Lower leg skin (tissue), 4 donors: ENCODE measurements at places on chromosomes 16 and 17. TPM values are rescaled to one million over a fixed set of nuclear protein-coding genes. Genes with fewer than 3 reads are reported as not detected.

DNA sequence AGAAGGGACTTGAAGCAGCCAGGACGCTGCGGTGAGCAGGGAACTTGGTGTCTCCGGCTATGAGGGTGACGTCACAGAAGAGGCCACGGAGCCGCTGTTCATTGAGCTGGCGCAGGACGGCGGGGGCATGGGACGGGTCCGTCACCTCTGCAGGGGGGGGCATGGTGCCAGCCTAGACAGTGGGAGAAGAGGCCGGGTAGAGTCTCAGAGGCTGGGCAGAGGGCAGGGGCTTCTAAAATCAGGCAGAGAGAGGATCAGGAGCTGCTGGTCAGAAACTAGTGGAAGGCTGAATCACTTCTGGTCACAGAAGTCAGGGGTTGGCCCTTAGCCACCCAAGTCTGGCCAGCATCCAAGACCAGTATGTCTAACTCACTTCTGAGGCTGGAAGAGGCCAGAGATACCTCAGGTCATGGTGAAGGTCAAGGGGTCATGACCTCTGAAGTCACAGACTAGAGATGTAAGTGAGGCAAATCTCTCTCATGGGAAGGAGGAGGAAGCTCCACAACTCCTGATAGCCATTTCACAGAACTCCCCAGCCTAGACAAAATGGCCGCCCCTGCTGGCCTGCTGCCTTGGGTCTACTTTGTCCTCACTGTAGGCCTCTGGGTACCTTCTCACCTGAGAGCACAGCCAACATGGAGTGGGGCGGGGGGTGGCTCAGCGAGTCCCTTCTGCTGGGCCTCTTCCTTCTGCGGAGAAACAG is 12.6 kb downstream of the ZBTB4 start:
- no peak for DNase-seq

DNA sequence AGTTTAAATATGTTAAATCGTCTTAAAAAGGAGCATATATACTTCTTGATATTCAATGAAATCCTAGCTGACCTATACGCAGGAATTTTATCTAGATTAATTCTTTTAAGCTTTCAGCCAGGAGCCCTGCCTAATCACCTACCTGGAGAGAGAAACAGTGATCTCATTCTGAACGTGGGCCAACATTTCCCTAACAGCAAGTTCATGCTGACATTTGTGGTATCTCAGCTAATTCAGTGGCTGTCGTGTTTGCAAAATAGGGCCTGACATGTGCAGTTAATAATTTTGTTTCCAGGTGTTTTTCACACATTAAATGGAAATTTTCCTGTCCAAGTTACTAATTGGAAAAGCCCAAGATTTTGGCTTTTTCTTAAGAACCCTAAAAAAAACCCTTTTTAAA is 17.4 kb downstream of the KRT24 start:
- no peak for DNase-seq

DNA sequence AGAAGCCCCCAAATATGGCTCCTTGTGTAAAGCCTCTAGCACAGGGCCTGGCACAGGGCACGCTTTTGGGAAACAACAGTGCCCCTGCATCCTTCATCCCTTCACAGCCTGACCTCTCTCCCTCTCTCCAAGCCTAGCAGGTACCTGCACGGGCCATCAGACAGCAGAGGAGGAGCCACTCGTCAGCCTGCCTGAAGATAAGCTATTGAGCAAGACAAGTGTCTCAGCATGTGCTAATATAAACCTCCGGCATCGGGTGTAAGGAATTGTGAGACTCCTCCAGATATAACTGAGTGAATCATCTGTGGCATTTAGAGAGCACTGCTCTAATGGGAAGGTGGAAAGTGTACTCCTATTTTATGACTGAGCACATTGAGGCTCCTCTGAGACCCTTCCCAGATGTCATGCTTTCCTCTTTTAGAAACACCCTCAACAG is 38.3 kb downstream of the TBX4 start:
- no peak for DNase-seq

DNA sequence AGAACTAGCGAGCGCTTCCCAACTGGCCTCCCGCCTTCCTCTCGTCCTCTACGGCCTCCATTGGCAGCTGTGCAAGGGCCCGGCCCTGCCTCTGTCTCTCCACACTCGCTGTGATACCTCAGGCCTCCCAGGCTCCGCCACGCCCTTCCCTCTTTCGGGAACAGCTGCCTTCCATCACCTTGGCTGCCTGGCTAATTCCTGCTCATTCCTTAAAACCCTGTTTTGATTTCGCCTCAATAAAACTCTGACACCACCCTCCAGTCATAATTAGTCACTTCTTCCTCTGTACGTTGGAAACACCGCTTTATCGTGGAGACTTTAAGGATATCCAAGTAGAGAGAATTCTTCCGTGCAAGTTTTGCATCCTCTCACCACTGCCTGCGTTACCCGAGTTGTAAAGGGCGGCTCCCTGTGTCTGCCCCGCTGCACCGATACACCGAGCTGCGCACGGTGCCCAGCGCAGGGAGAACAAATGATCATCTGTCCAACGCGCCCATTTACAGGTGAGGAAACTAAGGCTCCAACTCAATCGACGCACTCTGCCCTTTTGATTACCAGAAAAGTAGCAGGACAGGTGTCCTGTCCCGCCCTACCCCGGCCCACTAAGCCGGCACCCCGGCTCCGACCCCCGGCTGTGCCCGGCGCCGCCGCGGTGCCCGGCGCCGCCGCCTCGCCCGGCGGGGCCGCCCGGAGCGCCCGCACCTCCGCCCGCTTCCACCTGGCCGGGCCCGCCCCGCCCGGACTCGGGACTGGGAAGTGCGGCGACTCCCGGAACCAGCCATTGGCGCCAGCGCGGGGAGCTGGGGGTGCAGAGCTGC is 139.7 kb downstream of the SEC14L1 start:
- DNase-seq, result peak; percentile 19

DNA sequence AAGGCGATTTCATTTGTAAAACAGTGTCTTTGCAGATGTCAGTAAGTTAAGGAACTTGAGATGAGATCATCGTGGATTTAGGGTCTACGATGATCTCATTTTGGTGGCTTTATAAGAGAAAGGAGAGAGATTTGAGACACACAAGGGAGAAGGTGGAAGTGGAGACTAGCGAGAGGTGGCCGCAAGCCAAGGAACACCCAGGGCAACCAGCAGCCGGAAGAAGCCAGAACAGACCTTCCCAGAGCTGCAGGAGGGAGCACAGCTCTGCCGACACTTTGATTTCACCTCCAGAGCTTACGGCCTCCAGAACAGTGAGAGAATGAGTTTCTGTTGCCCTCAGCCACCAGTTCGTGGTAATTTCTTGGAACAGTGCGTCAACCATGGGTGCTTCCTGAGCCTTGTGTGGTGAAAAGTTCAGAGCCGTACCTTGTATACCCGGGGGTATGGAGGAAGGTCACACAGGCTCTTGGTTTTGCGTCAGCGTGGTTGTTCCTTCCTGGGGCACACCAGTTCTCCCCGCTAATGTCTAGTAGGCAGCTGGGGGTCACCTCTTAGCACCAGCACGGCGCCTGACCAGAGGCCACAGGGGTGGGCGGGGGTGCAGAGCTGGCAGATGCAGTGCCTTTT is 12.9 kb upstream of the SEC14L1 start:
- DNase-seq, result peak; percentile 65

DNA sequence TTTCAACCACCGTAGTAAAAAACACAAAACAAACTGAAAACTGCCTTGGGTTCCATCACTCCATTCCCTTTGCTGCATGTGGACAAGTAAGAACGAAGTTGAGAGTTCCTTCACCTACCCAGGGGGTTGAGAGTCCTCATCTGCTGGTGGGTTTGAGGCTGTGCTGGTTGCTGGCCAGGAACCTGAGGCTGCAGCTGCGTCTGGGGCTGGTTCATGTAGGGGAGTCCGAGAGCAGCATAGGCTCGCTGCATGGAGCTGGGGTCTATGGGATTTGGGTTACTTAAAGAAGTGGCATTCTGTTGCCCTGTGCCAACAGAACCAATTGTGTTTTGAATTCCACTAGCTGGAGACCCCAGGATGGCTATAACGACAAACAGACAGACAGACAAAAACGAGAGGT is 65.2 kb upstream of the TRAP1 start:
- DNase-seq, result no peak

GRCh38 chr16:4882633-4883285 is 35.5 kb downstream of the UBN1 start:
- no peak for DNase-seq

- DNase-seq, result no peak
Observed at GRCh38 chr17:73267648-73268537, 6.2 kb upstream of the CPSF4L start.

GRCh38 chr17:38735161-38735997 is 5.2 kb downstream of the CISD3 start:
- DNase-seq, result peak; percentile 92

Gene MYH1
- total RNA-seq, result 0.19 TPM

Gene ADAP2
- total RNA-seq, result 13.6 TPM

Gene ITGAX
- total RNA-seq, result 0.61 TPM
